ENCODE measurements at places on chromosomes 6 and 20. TPM values are rescaled to one million over a fixed set of nuclear protein-coding genes. Genes with fewer than 3 reads are reported as not detected.
A peak's percentile ranks its signal among the peaks of the same experiment; 100 is the strongest.

- no peaks in the 10 kb centered on the region for H3K4me1 ChIP-seq
- no peaks in the 10 kb centered on the region for H3K27me3 ChIP-seq
- peaks cover 25% of the 10 kb centered on the region for H3K36me3 ChIP-seq
- no peak overlapping the region for H3K4me3 ChIP-seq
- no peak overlapping the region for H3K27ac ChIP-seq
- DNase-seq = no peak
These were observed 48.6 kb upstream of the FAM8A1 start for GRCh38 chr6:17551383-17551958.

DNA sequence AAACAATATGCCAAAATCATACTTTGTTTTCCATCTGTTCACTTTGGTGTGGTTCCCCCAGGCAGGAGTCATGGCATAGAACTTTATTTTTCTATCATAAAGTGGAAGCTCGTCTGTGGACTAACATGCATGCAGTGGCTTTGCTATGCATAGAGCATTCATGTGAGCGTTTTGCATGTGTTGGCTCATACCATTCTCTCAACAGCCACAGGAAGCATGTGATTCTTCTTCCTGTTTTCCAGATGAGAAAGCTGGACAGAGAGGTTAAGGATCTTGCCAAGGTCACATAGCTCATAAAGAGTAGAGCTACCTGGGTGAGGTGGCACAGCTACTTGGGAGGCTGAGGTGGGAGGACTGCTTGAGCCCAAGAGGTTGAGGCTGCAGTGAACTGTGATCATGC, 123.4 kb upstream of the HDGFL1 start:
- H3K27ac ChIP-seq = no peak overlapping the region
- no peak overlapping the region for H3K4me3 ChIP-seq
- DNase-seq = no peak
- no peaks in the 10 kb centered on the region for H3K27me3 ChIP-seq
- peaks cover 4% of the 10 kb centered on the region for H3K4me1 ChIP-seq

- no peak overlapping the region for H3K4me3 ChIP-seq
- H3K27ac ChIP-seq = no peak overlapping the region
- peaks cover 20% of the 10 kb centered on the region for H3K27me3 ChIP-seq
- no peak for DNase-seq
These were observed 179.1 kb downstream of the SLC35F1 start for GRCh38 chr6:118086159-118086558.

- no peak for DNase-seq
- H3K36me3 ChIP-seq = no peaks in the 10 kb centered on the region
- H3K4me1 ChIP-seq = no peaks in the 10 kb centered on the region
- H3K4me3 ChIP-seq = peak overlapping the region; percentile 85
- H3K27ac ChIP-seq = no peak overlapping the region
These were observed 224 bp downstream of the MPC1 start for GRCh38 chr6:166382500-166382932.

DNA sequence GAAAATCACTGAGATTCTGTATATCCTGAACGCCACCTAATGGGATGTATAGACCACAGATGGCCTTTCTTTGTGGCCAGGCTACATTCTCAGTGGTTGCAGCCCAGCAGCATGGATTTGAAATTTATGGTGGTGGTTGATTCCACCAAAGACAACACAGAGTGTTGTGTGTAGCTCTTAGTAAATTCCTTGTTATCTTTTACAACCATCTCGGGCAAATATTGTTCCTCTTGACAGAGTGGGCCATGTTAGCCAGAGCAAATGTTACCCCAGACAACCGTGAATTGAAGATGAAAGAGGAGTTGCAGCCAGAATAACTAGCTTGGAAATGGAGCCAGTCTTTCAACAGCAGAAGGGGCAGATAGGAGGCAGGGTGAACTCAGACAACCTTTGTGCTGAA, 39.5 kb downstream of the SLC24A3 start:
- H3K4me3 ChIP-seq = no peak overlapping the region
- no peak overlapping the region for H3K27ac ChIP-seq
- H3K4me1 ChIP-seq = peaks cover 25% of the 10 kb centered on the region
- DNase-seq = no peak
- H3K27me3 ChIP-seq = no peaks in the 10 kb centered on the region

Gene RIPOR2
- total RNA-seq = 4.9 TPM

DNA sequence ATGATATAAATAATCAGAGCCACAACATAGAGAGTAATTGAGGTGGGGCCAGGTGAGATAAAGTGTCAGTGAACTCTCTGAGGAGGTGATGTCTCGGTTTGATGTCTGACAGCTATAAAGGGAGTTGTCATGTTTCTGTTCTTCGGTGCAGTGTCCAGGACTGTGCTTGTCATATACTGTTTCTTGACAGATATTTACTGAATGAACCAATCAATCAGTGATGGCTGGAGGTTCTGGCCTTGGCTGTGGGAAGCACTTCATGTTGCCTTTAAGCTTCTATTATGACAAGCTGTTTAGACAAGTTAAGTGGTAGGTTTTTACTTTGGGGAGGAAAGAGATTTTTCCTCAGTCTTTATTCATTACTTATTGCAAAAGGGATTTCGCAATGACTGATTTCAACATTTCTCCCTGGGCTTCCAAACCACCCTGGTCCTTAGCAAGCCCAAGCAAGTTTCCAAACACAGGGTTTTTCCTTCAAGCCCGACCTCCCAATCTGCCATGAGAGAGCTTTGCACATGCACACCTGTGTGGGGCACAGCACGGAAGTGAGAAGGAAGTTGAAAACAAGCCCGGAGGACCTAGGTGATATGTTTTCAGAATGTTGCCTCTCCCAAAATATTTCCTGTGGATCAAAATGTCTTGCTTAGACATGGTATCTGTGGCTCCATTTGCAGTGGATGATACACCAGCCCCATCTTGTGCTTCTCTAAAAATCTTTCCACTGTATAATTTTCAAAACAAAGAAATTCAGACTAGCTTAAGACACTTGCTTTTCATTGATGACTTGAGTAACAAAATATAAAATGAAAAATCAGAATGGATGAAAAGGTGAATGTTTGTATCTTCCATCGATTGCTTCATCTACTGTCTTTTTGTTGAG, 567.3 kb upstream of the BTBD3 start:
- H3K27me3 ChIP-seq = no peaks in the 10 kb centered on the region
- H3K4me1 ChIP-seq = peaks cover 24% of the 10 kb centered on the region
- no peaks in the 10 kb centered on the region for H3K36me3 ChIP-seq
- peak; percentile 95 for DNase-seq

DNA sequence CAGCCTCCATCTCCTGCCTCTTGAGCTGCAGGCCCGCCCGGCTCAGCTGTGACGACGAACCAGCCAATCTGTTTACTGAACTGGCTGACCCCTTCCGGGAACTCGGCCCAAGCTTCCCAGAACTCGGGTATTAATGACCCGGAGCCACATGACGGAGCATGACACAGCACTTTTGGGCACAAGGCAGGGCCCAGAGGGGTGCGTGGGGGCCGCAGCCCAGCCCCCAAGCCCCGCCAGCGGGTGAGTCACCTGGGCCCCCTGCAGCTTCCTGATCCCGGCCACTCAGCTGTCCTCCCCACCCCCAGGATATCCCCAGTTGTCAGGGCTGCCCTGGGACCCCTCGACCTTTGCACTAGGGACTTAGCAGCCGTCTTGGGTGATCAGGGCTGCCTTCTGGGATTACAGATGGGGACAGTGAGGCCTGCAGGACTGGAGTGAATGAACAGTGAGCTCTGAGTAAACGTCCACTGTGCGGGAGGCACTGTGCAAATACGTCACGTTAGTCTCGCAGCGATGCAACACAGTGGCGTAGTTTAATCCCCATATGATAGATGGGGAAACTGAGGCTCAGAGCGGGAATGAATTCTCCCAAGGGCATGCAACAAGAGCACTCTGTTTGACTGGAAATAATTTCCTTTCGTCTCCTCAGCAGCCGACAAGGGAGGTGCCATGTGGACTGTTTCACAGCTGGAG, 102.1 kb downstream of the CEBPB start:
- peak; percentile 94 for DNase-seq
- no peak overlapping the region for H3K4me3 ChIP-seq
- H3K27ac ChIP-seq = peak overlapping the region; percentile 84
- H3K27me3 ChIP-seq = no peaks in the 10 kb centered on the region

- no peak overlapping the region for H3K27ac ChIP-seq
- DNase-seq = no peak
- no peaks in the 10 kb centered on the region for H3K27me3 ChIP-seq
- peaks cover 49% of the 10 kb centered on the region for H3K36me3 ChIP-seq
- H3K4me3 ChIP-seq = no peak overlapping the region
These were observed 41.3 kb upstream of the MAPK13 start for GRCh38 chr6:36089048-36089447.

Gene GLP1R
- not detected for total RNA-seq

GRCh38 chr20:59405226-59406200, 105.1 kb downstream of the EDN3 start:
- H3K36me3 ChIP-seq = no peaks in the 10 kb centered on the region
- no peaks in the 10 kb centered on the region for H3K4me1 ChIP-seq
- H3K27me3 ChIP-seq = peaks cover 62% of the 10 kb centered on the region
- no peak for DNase-seq
- H3K4me3 ChIP-seq = no peak overlapping the region

DNA sequence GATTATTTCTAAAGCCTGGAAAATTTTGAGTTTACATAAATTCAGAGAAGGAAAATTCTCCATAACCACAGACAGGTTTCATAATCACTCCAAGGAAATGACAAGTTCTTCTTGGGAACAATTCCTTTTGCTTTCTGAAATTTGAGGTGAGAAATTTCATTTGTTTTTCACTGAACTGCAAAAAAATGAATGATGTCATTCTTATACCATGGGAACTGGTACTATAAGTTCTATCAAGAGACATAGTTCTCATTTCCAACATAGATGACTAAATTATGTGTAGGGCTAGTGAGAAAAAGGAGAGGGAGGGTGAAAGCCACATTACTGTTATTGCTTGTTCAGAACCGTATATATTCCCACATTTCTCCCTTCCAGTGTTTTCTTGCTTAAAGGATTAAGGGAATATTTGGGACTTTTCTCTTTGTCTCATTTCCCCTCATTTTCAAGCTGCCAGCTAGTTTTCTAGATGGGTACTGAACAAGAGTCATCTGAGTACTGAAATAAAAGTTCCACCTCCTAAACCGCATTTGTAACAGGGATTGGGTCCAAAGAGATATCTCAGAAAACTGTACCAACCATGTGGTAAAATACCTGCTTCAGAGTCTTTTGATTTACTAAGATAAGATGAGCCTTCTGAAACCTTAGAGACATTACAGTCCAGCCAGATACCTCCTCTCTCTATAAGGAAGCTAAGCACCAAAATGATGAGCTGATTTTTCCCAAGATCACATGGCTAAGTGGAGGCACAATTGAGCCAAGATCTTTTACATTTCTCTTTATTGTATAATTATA, 144.3 kb upstream of the PRDM1 start:
- H3K27ac ChIP-seq = no peak overlapping the region
- DNase-seq = peak; percentile 67
- peaks cover 6% of the 10 kb centered on the region for H3K4me1 ChIP-seq
- H3K36me3 ChIP-seq = no peaks in the 10 kb centered on the region

DNA sequence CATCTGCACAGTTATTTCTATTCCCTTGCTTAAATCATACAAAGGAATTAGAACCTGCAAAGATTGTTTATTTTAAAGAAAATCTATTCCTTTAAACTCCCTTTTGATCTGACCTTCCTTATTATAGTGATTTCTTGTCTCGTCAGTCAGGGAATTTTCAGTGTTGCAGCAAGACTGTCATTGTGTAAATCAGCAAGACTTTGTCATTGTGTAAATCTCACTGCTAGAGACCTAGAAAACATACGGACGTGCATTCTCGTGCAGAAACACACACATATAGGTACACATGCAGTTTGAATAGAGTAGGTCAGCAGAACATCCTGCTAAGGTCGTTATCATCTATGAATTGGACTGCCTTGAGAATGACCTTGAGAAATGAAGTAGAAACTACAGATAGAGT, 6.2 kb upstream of the SGK1 start:
- no peaks in the 10 kb centered on the region for H3K4me1 ChIP-seq
- DNase-seq = no peak
- H3K4me3 ChIP-seq = no peak overlapping the region

Gene HEBP2
- 71.2 TPM for total RNA-seq

- peaks cover 22% of the 10 kb centered on the region for H3K4me1 ChIP-seq
- peak overlapping the region; percentile 47 for H3K4me3 ChIP-seq
- peaks cover 68% of the 10 kb centered on the region for H3K36me3 ChIP-seq
These were observed 14.5 kb downstream of the LAMA5 start for GRCh38 chr20:62352402-62353288.

Gene WFDC12
- not detected for total RNA-seq

GRCh38 chr20:5608104-5608441, 142.1 kb upstream of the SHLD1 start:
- H3K4me3 ChIP-seq = peak overlapping the region; percentile 91
- H3K27ac ChIP-seq = peak overlapping the region; percentile 94
- H3K4me1 ChIP-seq = peaks cover 40% of the 10 kb centered on the region
- DNase-seq = no peak
- H3K36me3 ChIP-seq = peaks cover 12% of the 10 kb centered on the region
- no peaks in the 10 kb centered on the region for H3K27me3 ChIP-seq
